Neural crest cell (in vitro differentiated cells): ENCODE measurements at places on chromosomes 2 and 18. TPM values are rescaled to one million over a fixed set of nuclear protein-coding genes. Genes with fewer than 3 reads are reported as not detected.

- no peak for DNase-seq
Observed at GRCh38 chr18:63681449-63682340, 20.0 kb upstream of the SERPINB3 start.

Gene MPP4
- total RNA-seq = 0.18 and 0.19 TPM in 2 replicates

Gene MAP3K19
- not detected in 2 replicates for total RNA-seq

DNA sequence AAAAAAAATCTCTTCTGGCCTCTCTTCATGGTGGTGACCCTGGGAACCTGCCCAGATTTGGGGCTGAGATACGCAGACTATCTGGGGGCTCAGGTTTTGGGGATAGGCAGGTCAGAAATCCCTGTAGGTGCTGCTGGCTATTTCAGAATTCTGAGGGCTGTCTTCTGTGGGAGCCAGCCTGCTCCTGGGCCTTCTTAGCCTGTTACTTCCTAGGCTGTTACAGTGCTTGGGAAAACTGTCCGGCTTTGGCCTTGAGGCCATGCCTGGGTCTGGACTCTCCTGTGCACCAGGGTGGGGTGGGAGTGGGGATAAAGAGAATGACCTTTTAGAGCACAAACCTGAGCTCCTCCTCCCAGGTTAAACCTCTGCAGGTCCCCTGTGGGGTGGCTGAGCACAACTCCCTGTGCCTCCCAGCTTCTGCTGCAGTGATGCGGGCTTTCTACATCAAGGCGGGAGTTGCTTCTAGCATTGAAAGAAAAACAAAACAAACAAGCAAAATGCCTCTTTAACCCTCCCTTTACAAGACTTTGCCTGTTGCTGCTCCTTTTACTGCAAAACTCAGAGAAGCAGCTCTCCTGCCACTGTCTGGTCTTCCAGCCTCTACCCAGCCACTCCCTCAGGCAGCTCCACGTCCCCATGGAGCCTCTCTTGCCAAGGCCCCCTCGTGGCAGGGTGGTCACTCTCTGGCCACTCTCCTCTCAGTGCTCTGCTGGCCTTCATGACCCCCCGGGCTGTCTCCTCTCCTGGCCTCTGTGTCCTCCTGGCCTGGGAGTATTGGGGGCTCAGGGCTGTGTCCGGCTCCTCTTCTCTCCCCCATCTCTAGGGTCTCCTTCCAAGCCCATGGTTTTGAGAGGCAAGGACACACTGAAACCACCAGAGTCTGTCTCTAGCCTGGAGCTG lies 293.0 kb upstream of the HS6ST1 start:
- no peak for DNase-seq

DNA sequence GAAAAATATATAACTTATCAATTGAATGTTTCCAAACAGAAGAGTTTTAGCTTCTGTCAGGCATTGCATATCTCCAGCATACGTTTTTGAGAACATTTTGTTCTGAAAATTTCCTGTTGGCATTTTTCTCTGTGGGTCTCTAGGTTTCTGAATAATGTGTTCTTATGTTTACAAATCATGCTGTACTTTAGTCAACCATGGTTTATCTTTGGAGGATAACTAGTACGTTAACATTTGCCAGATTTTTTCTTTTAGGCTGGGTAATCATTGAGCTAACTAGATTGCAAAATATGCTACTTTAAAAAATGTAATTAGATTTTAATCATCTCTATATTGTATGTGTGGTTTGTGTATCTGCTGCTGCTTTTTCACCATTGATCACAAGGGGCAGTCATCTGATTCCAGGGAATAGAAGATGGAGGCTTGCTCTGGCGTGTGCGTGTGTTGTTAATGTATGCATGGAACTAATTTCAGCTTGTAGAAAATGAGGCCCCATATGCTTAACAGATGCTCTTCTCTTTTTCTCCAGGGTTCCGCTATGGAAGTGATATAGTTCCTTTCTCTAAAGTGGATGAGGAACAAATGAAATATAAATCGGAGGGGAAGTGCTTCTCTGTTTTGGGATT lies 21.3 kb downstream of the XRCC5 start:
- no peak for DNase-seq

DNA sequence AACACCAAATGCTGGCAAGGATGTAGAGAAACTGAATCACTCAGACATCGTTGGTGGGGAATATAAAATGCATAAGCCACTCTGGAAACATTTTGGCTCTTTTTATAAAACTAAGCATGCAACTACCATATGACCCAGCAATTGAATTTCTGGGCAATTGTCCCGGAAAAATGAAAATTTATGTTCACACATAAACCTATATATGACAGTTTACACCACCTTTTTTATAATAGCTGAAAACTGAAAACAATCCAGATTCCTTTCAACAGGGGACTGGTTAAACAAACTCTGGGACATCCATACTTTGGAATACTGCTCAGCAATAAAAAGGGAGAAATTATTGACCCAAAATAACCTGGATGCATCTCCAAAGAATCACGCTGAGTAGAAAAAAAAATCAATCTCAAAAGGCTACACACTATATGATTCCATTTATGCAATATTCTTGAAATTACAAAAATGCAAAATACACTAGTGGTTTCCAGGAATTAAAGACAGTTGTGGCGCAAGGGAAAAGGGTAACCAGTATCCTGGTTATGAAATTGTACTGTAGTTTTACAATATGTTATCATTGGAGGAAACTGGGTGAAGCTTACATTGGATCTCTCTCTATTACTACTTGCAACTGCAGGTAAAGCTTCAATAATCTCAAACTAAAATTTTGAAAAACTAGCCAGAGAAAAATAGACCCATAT lies 130.2 kb upstream of the PID1 start:
- no peak for DNase-seq

DNA sequence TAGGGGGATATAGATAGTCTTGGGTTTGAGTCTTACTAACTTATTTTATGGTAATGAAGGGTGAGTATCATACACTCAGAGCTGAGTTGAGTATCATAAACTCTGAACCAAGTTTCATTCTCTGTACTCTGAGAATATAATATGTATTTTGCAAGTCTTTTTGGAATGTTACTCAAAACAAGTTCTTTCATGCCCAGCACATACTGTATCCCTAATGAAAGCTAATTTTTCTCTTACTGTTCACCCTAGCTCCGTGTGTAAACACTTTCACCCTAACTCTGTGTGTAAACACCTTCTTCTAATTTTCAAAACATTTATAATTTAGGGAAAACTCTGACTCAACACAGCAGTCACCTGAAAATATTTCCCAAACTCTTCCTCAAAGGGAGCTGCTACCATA lies 29.7 kb upstream of the CHST9 start:
- DNase-seq = no peak
